Uterus (tissue), 4 donors: ENCODE measurements at places on chromosomes 5 and 9.

- peak; percentile 57 for DNase-seq
Measured at GRCh38 chr9:655875-656274, 185.6 kb upstream of the DMRT1 start.

DNA sequence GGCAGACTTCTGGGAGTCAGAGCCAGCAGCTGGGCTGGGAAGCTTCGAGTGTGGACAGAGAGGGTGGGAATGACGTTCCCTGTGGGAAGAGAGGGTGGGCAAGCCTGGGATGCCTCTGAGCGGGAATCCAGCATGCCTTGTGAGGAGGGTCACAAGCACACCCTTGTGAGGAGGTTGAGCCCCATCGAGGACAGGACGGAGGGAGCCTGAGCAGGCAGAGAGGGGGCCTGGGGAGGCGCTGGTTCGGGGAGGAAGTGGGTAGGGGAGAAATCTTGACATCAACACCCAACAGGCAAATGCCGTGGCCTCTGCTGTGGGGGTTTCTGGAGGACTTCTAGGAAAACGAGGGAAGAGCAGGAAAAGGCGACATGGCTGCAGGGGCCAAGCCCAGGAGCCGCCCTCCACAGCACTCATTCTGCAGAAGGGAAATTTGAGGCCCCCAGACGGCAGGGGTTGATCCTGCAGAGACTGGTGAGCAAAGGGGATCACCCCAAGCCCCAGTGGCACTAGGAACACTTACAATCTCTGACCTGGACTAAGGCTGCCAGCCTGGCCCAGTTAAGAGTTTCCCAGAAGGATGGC lies 1.1 kb upstream of the IL13 start:
- no peak for DNase-seq

DNA sequence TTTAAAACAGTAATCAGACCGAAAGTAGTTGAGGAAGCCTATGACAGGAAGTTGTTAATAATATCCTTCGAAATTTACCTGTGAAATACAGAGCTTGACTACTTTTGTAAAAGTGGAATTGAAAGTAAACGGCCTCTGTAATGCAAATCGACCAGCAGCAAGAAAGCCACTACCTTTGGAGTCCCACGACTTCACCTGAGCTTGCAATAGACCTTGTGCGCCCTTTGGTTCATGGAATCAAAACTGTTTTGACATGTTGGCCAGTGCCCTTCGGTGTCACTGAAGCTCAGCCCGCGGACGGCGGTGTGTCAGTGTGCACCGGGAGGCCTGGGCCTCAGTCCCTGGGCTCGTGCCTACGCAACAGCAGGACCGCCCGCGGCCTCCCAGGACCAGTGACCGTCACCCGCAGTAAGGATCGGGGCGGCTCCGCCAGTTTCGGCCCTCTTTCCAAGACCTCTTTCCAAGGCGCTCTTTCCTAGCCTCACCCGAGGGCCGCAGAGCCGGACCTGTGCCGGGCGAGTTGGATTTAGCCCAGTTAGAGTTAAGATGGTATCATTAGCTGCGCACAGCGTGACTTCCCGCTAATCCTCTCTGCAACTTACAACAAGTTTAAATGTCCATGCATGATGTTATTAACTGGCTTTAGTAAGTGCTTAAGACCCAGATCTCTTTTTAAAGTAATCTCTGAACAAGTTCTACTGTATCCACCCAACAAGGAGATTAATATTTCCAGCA lies 223.3 kb downstream of the MEF2C start:
- DNase-seq = no peak

GRCh38 chr9:99241106-99241505 lies 19.0 kb downstream of the SEC61B start:
- DNase-seq = no peak

- peak; percentile 48 for DNase-seq
Measured at GRCh38 chr9:37650873-37651768, at the start of gene FRMPD1. Gene FRMPD1 (plus strand): TSS chr9:37650954. CDS start chr9:37692642, 41,688 bp downstream.

- no peak for DNase-seq
Measured at GRCh38 chr5:10626473-10627013, 62.7 kb downstream of the ANKRD33B start.

DNA sequence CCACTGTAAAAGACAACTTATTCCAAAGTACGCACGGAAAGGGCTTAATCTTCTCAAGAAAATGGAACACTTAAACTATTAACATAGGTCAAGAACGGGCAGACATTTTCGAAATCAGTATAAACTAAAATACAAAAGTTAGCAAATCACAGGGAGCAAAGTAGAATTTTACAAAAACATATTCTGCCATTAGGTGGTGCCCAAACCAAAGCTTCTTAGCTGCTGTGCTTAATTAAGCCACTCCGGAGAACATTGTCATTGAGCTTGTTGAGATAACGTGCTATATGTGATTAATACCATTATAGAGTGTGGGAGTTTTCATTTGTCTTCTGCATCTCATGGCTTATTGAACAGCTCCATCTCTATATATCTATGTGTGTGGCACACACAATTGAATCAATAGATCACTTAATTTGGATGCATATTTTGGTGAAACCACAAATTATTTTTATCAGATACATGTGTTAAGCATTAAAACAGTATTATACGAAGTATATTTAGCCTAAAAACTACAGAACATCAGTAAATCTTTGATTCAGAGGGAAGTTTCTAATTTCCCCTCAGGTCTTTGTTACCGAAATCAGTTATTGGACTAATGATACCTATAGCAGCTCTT lies 23.4 kb downstream of the UBLCP1 start:
- DNase-seq = no peak

- DNase-seq = no peak
Measured at GRCh38 chr5:32500181-32500580, 55.6 kb upstream of the ZFR start.

DNA sequence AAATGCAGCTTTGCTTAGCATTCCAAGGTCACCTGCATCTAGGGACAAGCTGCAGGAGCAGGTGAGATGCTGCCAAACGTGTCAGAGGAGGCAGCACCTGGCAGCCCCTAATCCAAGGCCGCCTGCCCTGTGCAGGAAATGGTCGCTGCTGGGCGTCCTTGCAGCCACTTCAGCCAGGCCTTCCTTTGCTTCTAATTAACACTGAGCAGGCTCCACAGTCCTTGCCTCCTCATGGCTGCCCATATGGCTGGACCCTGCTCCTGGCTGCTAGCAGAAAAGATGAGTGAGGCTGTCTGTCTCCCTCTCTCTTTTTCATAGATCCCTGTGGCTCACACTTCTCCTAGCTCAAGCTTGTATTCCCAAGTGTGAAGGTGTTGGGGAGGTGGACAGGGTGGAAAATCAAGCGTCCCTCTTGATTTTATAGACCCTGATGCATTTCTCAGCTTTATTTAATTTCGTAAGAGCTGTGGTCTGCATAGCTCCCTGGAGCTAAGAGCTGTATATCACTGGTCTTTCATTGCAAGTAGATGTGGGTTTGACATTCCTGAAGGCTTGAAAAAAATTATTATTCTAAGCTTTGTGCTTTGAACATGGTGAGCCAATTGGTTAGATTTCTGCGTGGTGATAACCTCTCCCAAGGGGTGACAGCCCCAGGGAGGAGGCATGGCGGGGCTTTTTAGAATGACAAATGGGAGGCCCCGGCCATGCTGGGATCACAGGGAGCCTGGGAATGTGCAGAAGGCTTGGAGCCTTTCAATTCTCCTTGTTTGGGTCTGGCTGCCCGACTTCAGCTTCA lies 193.8 kb downstream of the SLIT3 start:
- DNase-seq = peak; percentile 19
